ENCODE measurements at places on chromosomes 11 and 22.
A peak's percentile ranks its signal among the peaks of the same experiment; 100 is the strongest.

GRCh38 chr11:78893996-78894395 lies 319.3 kb upstream of the NARS2 start:
- DNase-seq: no peak

DNA sequence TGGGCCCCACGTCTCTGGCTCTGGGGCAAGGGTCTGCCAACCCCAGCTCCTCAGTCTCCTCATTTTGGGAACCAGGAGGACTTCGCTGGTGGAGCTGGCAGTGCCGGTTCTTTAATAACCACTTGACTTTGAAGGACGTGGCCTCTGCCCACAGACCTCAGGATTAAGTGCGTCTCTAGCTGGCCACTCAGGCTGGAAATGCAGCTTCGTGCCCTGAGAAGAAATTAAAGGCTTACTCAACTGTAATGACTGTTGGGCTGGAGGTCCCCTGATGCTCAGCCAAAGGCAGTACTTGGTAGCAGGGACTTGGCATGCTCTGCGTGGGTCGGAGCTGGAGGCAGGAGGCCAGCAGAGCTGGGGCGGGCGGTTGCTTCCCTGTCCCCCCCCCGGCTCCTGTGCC lies 16.7 kb upstream of the PARVG start:
- no peak for DNase-seq

DNA sequence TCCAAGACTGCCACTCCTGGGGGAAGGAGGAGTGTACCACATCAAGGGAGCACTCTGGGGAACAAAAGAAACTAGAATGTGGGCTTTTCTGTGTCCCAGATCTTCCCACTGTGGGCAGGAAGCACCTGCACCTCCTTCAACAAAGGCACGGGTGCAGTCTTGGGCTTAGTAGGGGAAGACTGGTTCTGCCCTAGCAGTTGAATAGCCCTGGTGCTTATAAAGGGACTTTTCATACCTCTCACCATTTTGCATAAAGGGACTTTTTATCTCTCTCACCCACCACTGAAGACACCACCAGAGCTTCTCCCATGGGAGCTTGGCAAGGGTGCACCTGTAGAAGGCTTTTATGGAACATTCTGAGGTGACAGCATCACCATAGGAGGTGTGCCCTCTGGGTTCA lies 65.8 kb upstream of the MS4A8 start:
- DNase-seq: no peak

- DNase-seq: peak; percentile 98
Measured at GRCh38 chr11:65606876-65607613, 7.0 kb downstream of the MAP3K11 start.

DNA sequence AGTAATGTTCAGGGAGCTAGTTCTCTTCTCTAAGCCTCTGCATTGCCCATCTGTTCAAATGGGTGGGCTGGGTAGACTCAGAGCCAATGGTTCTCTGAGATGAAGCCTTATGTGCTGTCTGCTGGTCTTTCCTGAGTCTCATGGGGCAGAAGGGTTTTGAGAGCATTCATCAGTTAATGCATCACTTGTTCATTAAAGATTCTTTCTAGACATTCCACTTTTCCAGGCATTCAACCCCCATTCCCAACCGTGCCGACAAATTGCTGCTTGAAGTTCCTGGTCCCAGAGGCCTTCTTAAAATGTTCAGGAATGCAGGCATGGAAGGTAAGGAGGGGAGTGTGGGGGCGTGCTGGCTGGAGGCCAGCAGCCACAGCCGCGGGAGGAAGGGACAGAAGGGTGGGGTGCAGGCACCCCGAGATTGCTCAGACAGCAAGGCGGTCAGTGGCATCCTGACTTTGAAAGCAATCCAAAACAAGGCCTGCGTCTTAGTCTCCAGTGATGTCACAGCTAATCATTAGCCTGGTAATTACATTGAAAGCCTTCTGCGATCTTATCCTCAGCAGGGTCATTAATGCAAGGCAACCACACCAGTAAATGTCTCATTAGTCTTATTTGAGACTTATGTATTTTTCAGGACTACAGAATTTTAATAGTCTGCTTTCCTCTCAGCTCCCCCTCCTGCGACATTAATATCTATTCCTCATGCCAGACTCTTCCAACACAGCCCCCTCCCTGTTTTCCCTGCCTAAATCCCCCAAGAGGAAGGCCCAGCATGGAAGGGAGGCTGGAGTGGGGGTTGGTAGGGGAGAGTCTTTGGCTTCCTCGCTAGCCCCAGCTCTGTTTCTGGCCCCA lies 328.8 kb downstream of the MIAT start:
- no peak for DNase-seq
